Effector CD4-positive, alpha-beta T cell (primary cell): ENCODE measurements at places on chromosomes 7 and 10.

GRCh38 chr7:156892081-156892800 lies 742 bp downstream of the LMBR1 start:
- peak; percentile 56 for DNase-seq

DNA sequence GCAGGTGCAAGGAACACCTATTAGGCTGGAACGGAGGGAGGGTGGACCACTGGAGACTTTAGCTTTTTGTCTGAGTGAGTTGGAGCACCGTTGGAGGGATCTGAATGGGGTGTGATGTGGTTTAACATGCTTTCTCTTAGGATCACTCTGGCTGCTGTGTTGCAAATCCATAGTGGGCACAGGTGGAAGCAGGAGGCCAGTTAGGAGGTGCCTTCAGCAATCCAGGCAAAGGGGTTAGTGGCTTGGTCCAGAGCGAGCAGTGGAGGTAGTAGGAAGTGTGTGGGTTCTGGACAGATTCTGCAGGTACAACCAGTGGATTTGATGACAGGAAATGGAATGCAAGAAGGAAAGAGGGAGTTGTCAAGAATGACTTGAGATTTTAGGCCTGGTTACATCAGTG lies 95.0 kb downstream of the MMRN2 start:
- no peak for DNase-seq

GRCh38 chr7:92782855-92783254 lies 53.5 kb downstream of the CDK6 start:
- no peak for DNase-seq

DNA sequence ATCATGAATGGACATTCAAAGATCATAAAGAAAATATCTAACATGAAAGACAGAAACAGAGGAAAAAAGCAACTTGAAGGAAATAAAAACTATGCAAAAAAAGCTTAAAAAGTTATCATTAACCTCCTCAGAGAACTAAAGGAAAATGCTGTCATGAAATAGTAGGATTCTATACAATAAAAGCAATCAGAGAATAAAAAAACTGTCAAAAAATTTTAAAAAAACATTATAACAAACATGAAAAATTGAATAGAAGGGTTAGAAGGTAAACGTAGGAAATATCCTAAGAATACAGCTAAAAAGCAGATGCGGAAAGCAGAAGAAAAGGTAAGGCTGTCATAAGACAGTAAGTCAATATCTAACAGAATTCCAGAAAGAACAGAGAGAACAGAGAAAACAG lies 44.8 kb downstream of the SGMS1 start:
- no peak for DNase-seq

DNA sequence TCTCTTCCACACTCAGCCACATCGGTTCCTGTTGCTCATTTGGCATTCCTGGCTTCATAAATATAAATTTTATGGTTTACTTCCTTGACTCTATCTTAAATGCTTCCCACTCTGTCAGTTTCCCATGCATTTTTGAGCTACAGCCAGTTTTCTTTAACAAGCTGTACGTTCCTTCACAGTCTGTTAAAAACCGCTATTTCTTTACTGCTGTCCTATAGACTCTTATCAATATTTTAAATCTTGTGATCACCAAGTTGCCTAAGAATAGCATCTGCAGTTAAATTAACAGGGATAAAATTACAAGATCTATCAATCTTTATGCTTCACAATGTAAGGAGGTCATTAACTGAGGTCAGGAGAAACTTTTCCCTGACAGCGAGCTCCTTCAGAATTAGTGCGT lies 103.1 kb upstream of the RHOBTB1 start:
- DNase-seq, result no peak
